ENCODE measurements at places on chromosomes 5 and 9.
A peak's percentile ranks its signal among the peaks of the same experiment; 100 is the strongest.

GRCh38 chr9:136657974-136658848, 4.5 kb upstream of the EGFL7 start:
- no peak for DNase-seq

DNA sequence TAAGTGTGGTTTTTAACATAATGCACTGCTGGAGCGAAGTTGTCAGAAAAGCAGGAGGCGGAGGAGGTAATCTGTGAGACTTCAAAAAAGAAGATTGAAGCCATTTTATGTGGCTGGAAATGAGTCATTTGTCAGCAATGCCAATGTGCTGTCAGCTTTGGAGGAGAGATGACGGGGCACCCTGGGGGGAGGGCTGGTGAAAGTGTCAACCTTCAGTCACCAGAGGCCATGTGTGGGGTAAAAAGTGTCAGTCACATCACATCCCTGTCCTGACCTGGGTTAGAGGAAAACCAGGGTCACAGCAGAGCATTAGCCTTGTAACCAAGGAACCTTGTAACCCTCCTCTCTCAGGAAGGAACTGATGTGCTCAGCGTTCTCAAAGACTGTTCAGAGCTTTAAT, 59.1 kb downstream of the TLR4 start:
- no peak for DNase-seq

DNA sequence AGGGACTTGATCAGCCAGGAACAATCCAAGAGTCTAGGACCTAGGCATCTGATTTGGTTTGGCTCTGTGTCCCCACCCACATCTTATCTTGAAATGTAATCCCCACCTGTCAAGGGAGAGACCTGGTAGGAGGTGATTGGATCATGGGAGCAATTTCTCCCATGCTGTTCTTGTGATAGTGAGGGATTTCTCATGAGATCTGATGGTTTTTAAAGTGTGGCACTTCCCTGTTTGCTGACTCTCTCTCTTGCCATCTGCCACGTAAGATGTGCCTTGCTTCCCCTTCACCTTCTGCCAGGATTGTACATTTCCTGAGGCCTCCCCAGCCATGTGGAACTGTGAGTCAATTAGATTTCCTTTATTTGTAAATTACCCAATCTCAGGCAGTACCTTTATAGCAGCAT, 201.7 kb upstream of the ACTBL2 start:
- no peak for DNase-seq

GRCh38 chr9:33113799-33114547, 37.5 kb upstream of the SMU1 start:
- DNase-seq = no peak

DNA sequence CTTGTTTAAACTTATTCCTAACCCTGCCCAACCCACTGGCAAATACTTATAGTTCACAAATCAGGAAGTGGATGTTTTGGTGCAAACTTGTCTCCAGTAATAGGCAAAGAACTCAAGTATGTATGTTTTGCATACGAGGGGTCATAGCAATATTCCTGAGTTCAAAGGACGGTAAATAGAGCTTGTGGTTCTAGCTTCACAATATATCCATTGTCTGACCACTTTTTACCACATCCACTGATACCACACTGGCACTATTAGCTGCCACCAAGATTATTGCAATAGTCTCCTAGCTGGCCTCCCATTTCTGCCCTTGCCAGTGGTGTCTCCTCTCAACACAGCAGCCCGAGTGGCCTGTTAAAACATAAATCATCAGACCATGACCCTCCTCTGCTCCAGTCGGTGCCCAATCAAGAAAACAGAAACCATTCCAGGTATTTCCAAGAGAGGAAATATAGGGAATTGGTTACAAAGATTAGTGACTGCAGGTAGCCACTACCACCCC, 17.0 kb downstream of the GRXCR2 start:
- no peak for DNase-seq

DNA sequence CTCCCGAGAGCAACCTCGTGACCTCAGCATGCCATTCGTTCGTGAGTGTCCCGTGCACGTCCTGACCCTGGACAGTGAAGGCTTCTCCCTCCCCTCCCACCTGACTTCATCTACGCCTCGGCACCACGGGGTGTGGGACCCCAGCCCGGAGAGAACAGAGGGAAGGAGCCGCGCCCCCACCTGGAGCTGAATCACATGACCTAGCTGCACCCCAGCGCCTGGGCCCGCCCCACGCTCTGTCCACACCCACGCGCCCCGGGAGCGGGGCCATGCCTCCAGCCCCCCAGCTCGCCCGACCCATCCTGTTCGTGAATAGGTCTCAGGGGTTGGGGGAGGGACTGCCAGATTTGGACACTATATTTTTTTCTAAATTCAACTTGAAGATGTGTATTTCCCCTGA, 38.3 kb upstream of the FCN2 start:
- DNase-seq = no peak

DNA sequence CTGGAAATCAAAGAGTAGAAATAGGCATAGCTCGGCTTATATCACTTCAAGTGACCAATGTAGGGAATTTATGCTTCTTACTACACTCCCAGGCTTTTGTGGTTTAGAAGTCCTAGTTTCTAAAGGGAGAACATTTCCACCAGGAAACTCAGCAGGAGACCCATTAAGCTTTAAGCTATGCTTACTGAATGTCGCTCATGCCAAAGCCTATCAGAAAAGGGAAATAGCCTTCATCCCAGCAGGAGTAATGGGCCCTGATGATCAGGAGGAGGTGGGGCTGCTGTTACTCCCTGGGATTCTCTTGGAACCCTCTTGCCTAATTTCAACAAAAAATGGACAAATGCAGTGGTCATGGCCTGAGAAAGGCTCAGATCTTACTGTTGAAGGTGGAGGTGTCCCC, 54.5 kb upstream of the SEMA6A start:
- DNase-seq = no peak

DNA sequence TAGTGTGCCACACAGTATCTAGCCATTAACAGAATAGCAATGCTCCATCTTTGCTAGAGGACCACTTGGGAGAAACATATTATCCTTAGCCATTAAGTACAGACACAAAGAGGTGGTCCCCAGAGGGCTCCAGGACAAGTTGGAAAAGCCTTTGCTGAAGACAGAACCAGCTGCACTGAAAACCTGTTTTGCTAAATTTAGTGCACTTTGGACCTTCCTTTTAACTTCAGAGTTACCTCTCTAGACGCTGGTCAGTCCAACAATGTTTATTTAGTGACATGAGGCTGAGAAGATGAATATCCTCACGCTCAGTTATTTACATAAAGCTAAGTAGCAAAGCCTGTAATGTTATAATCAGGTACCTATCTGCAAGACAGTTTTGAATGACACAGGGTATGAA, 265.0 kb upstream of the ZNF608 start:
- no peak for DNase-seq

- no peak for DNase-seq
Measured at GRCh38 chr5:1207555-1207954, 6.2 kb downstream of the SLC6A19 start.

DNA sequence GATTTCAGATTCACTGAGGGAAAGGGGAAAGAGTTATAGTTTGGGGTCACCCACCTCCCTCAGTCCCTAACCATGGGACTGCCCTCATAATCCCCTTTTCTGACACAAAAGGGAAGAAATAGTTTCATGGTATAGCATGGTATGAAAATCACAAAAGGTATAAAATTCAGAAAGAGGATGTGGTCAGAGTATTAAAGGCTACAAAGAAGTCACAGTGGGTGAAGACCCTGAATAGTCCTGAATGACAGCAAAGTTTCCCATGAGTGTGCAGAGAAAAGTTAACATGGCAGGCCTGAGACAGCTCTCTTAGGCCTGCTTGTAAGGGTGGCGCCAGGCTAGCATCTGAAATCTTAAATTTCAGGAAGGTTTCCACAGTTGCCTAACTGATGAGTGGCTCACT, 290.6 kb upstream of the ZNF608 start:
- no peak for DNase-seq

GRCh38 chr5:2534970-2535369, 216.5 kb downstream of the IRX2 start:
- DNase-seq = no peak

DNA sequence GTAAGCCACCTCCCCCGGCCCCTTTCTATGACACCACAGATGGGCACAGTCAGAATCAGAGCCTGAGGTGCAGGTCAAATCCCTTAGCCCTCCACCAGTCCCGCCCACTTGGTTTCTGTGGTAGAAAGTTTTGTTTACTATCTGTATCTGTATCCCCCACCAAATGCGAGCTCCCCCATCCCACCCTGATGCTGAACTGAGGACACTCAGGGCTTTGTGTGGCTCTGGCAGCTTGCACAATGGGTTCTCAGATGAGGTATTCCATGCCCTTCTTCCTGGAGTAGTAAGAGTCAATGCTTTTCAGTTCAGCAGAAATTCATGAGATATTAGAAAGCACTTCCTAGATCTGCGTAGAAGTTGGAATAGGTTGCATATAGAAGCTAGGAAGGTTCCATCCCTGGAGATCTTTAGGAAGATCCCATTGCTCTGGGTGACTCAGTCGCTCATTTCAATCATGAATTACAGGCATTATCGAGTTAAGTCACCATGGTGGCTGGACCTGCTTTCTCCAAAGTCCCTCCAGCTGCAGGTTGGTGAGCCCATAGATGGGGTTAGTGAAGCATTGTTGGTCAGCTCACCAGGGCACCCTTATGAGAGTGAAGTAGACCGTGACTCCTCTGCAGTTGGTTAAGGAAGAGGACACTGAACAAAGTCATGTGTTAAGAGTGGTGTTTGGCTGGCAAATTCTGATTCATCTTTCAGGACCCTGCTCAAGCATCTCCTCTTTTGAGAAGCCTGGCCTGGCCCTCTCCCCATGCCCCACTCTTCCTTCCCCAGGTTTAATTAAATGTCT, 10.6 kb upstream of the KCNIP1 start:
- no peak for DNase-seq

DNA sequence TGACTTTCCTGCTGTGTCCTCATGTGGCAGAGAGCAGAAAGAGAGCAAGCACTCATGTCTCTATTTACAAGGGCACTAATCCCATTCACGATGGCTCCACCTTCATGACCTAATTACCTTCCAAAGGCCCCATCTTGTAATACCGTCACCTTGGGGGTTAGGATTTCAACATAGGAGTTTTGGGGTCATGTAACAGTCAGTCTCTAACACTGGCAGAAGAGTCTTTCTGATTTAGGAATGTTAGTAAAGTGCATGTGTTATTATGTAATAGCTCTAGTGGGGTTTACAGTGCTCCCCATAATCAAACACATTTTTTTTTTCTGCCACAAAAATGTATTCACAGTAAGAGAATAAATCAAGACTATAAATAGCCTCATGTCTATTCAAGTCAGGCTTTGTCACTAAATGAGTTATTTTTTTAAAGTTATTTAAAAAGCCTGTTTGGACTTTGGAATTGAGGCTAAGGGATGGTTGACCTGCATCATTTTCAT, 19.1 kb downstream of the GALNT10 start:
- no peak for DNase-seq

GRCh38 chr9:76571288-76571687, 112.3 kb downstream of the GCNT1 start:
- DNase-seq = no peak

DNA sequence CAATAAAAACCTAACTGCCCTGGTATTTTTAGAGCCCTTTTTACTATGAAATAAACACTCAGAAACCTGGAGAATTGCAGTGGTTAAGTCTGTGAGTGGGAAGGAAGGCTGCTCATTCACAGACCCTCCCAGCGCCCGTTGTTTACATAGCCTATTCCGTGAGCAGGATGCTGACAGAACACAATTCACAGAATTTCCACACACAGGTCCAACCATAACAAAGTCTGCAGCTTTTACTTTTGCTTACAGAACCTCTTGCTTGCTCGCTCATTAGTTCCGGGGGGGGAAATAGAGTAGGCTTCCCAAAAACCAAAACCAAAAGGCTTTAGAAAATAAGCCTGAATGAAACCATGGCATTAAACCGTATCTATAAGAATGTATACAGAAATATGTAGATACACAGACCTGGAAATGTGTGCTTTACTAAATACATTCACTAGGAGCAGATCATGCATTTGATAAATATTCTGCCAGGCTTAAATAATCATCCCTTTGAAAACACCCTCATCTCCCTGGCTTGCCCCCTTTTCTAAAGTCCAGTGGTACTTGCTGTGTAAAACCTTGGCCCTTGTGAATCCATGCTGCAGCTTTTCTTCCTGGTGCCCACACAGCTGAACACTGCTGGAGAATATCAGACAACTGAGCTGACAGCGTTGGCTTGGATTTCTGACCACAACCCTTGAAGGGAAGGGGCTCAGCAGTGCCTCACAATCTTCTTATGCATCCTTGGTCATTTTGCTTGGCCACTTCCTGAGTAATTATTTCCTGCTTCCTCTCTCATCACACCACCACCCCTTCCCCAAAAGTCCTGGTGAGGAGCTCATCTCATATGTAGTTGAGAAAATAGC, 128.0 kb downstream of the FANCC start:
- DNase-seq = no peak

DNA sequence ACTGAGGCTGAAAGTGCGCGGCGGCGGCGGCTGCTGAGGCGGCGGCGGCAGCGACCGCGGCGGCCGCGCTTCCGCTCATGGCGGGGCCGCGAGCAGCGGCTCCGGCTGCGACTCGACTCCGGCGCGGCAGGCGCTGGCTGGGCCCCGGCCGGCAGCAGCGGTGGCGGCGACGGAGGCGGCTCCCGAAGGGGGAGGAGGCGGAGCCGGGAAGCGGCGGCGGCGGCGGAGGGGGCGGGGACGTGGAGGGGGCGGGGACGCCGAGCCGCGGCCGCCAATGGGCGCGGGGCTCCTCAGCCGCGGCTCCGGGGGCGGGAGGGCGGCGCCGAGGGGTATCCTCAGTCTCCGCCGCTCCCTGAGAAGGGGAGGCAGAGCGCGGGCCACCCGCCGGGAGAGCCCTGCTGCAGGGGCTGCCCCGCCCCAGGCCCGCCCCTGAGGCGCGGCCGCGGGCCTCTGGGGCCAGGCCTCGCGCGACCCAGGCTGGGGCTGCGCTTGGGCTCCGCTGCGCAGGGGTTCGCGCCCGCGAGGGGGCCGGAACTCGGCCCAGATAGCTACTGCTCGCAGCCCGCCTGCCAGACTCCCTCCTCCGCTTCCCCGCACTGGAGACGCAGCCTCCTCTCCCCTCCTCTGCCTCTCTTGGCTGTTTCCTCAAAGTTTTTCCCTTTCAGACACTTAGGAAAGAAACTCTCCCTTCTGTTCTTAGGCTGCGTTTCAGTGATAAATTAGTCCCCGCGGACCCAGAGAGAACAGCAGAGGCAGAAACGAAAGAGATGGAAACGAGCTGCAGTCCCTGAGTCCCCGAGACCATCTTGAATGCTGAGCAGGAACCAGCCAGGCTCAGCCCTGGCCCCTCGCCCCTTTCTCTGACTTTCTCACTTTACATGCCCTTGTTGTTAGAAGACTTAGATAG, 85.0 kb upstream of the MELK start:
- DNase-seq = peak; percentile 86

DNA sequence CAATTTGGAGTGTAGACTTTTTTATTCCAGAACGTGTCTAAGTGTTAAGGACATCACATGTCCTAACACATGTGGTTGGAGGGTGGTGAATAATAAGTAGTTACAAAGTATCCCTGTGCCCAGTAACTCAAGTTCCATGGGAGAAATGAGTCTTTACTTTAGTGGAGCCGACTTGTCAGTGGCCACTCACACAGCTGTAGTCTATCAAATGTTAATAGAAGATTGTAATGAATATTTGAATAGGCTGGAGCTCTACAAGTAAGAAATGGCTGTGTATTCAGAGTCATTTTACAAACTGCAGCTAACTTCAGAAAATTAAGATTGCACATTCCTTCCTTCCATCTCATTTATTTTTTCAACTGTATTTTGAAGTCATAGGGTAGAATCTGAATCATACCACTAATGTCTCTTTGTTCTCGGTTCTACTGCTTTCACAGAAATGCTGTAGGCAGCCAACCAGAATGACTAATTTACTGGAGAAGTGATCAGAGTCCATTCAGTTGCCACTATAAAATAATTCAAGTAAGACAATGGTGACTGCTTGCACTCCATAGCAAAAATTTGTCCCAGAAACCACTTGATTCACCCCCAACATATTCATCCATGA, 394.8 kb downstream of the NR2F1-AS1 start:
- DNase-seq = no peak

GRCh38 chr5:77374686-77375085, 117.4 kb downstream of the WDR41 start:
- no peak for DNase-seq
